GM04504 (cell line): ENCODE measurements at places on chromosomes 4 and X.

DNA sequence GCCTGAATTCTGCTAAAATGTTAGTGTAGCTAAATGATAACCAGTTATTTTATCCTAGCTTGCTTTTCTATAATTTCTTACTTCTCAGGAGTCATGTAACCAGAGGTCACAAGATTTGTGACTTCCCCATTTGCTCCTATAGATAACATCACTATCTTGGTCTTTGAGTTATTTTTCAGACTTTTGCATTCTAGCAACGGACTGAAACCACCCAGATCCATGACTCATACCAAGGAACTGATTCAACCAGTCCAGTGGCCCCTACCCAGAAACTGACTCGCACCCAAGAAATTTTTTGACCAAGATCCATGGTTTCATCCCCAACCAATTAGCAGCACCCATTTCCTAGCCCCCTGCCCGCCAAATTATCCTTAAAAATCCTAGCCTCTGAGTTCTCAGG lies 50.0 kb downstream of the IQCM start:
- DNase-seq = peak; percentile 29

- no peak for DNase-seq
Observed at GRCh38 chr4:8871417-8872401, at the start of gene HMX1. Gene HMX1 (minus strand): TSS chr4:8871839. CDS start chr4:8871614, 225 bp downstream.

DNA sequence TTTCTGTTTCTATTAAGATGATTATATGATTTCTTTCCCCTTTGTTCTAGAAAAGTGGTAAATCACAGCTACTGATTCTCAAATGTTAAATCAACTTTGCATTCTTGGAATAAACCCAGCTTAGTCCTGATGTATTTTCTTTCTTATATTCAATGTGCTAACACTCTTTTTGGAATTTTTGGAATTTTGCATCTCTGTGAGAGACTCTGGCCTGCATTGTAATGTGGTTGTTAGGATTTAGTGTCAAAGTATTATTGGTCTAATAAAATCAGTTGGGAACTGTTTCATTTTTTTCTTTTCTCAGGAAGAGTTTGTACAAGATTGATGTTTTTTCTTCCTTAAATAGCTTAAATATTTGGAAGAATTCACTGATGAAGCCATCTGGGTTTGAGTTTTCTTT lies 109.6 kb downstream of the KIT start:
- no peak for DNase-seq

DNA sequence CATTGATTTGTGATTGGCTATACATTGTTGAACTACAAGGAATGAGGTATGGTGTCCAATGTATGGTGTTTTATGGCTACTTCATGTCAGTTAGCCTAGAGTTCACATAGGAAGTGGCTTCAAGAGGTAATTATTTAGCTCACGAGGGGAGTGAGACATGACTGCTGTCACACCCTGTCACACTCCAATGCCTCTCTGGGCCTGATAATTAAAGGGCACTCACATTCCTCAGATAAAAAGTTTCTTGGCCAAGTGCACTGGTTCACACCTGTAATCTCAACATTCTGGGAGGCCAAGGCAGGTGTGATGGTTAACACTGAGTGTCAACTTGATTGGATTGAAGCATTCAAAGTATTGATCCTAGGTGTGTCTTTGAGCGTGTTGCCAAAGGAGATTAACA lies 65.0 kb upstream of the DDX60 start:
- no peak for DNase-seq
